Left cardiac atrium (tissue), 4 donors: ENCODE measurements at places on chromosomes 2 and 18.
A peak's percentile ranks its signal among the peaks of the same experiment; 100 is the strongest.

DNA sequence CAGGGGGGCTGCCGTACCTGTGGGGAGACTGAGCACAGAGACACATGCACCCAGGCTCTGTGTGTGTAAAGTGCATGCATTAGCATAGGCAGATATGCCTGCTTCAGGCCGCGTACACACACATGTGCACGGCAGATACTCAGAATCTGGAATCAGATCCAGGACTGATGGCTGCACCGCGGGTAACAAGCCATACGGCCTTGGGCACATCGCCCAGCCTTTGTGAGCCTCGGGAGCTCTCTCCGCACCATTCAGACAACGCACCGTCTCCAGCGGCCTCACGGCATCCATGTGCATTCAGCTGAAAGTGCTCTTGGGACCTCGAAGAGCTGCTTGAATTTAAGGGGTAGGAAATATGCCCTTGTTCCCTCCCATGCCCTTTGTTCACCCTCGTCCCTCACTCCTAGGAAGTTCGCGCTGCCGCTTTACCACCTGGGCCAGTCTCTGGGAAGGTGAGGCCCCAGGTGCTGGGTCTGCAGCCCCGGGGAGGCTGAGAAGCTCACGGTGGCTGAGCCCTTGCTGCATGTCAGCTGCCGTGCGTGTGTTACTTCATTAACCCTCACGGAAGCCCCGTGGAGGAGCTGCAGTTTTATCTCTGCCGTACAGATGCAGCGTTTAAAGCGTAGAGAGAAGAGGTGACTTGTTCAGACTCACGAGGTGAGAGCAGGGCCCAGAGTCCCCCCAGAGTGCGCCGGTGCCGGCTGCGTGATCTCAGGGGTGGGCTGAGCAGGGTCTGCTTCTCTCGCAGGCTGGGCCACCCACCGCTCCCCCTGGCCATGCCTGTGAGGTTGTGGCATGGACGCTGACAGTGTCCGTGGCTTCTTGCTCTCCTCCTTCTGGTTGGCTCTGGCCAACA, 377.7 kb upstream of the MYT1L start:
- DNase-seq: no peak

- no peak for DNase-seq
These were observed 34.2 kb downstream of the ASXL2 start for GRCh38 chr2:25844089-25844488.

DNA sequence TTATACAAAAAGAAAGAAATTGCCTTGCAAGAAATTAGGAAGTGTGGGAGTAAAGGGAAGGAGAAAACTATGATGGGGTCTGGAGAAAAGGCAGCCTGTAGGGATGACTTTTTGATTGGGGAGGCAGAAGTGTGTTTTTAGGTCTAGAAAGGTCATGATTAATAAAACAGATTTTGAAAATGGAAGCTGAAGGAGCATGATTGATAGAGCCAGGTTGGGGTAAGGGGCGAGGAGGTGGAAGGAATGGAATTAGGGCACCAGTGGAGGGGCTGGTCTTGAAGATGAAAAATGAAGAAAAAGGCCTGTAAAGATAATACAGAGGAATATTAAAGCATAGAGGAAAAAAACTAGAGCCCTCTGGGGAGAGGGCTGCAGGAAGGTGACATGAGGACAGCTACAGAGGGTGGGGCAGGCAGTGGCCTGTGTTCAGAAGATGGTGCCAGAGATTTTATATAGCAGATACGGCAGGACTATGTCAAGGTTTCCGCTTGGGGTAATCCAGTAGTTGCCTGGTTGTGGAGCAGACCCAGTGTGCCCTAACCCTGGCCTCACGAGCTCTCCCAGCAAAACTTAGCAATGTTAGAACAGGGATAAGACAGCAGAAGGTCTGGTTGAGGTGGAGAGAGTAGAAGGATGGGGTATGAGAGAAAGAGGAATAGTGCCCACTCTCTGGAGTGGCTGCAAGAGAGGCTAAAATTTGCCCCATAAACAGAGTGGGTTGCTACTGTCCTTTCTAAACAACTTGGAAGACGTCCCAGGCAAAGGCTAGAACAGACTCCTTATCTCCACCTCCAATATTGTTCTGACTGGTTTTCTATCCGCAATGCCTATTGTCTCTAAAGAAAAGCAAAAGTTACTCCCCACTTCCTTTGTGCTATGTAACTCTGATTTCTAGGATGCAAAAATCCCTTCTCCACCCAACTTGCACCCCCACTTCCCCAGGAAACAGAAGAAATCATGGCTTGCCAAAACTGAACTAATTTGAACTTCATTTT, 287.3 kb downstream of the AGPS start:
- no peak for DNase-seq

- DNase-seq: no peak
These were observed 96.4 kb downstream of the CDCA7 start for GRCh38 chr2:173451118-173451517.

GRCh38 chr2:239465017-239466001, 64.5 kb upstream of the HDAC4 start:
- DNase-seq: peak; percentile 77

- DNase-seq: no peak
These were observed 237.9 kb downstream of the FHOD3 start for GRCh38 chr18:36535202-36535935.

GRCh38 chr2:200168641-200169555, 137.6 kb upstream of the SPATS2L start:
- DNase-seq: no peak

- no peak for DNase-seq
These were observed 37.8 kb downstream of the MAL start for GRCh38 chr2:95063086-95063958.

- DNase-seq: peak; percentile 68
These were observed at the start of gene WDSUB1 for GRCh38 chr2:159285929-159286708. WDSUB1 (minus strand) TSS chr2:159286703; CDS start chr2:159283069, 3,634 bp downstream.

DNA sequence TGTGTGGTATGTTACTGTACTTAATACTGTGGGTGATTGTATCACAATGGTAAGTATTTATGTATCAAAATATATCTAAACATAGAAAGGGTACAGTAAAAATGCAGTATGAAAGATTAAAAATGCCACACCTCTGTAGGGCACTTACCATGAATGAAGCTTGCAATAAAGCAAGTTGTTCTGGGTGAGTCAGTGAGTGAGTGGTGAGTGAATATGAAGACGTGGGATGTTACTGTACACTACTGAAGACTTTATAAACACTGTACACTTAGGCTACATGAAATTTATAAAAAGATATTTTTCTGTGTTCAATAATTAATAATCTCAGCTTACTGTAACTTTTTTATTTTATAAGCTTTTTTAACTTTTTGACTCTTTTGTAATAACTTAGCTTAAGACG, 1162.4 kb upstream of the NRXN1 start:
- DNase-seq: no peak

- DNase-seq: no peak
These were observed 25.4 kb downstream of the CENPA start for GRCh38 chr2:26811261-26811660.

- no peak for DNase-seq
These were observed 1588.9 kb upstream of the TMEFF2 start for GRCh38 chr2:193783681-193784080.

DNA sequence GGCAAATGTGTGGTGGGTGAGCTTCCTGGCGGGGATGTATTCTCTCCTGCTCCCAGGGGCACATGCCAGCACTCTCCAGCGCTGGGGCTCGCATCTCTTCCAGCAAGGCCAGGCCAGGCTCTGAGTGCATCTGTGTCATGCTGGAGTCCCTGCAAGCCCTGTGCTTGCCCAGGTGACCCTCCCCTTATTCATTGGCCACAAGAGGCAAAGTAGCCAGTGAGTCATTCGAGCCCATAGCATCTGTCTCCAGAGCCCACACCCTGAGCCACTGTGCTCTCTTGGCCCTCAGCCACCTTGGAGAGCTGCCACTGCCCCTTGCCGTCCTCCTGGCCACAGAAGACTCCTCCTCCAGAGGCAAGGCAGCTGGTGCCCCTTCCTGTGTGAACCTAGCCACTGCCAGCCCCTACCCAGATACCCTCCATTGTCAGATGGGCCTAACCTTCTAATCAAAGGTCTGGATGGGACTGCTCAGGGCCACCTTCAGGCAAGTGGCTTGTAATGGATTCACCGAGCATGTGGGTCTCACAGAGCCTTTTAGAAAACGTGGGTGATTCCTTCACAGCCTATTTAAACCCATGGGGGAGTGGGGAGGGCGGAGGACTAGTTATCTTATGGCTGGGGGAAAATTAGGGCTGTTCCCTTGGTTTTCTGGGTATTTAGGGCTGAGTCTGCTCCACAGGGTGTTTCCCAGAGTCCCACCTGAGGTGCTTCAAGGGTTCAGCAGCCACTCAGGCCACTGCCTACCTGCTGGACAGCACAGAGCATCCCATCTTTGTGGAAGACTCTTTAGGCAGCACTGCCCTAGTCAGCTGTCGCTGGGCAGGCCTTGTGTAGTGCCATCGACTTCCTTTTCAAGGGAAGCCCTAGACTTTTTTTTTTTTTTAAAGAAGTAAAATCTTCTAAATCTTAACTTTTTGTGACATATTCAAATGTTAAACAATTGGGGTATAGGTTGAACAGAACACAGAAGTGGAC, 137.4 kb downstream of the ACOXL start:
- no peak for DNase-seq

DNA sequence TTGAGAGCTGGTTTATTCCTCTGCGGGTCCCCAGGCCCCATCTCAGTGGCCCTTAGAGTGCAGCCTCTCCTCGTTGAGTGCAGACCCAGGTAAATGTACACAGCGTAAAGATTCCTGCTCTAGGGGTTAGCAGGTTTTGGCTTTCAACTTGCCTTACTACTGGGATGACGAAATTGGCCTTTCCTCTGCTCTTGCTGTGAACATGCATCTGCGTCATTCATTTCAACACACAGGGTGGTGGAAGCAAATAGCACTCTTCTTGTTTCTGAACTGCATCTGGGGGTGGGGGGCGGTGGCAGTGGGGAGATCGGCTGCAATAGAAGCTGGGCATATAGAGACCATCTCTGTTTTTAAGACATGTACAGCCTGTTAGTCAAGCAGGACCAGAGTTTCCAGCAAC, 16.5 kb upstream of the SLC16A14 start:
- DNase-seq: no peak

- DNase-seq: peak; percentile 78
These were observed at the start of gene BOK for GRCh38 chr2:241558532-241559322. BOK (plus strand) TSS chr2:241558745; CDS start chr2:241559484, 739 bp downstream.

DNA sequence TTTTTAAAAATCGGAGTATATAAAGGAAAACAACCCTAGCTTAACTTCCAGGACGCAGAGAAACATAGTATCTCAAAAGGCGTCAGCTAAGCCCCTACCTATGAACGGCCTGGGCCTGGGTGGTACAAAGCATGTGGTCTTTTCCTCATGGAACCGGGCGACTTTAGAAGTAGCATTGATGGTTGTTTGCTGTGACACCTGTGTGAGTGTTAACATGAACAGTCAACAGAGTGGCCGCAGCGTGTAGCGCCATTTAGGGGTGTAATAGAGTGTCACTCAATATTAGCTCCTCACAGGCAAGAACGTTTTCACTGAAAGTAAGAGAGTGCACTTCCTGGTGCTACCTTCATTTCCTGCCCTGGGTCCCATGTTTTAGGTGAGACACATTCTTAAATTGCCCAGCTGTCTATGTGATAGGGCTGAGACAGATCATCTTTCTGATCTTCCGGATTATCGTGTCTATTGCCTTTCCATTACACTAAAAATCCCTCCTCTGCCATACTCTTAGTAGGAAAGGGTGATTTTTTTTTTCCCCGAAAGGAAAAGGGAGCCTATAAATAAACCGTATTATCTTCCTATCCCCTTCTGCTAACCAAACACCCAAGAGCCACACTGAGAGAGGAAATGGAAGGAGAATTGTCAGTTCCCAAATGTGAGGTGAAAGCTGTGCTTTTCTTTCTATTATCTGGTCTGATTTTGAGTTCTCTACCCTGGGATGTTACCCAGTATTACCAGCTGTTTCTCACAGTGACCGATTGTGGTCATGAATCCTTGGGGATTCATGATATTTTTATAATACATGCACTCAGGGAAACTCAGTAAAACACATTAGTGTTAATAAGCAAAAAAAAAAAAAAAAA, 1.3 kb downstream of the GORASP2 start:
- peak; percentile 31 for DNase-seq

DNA sequence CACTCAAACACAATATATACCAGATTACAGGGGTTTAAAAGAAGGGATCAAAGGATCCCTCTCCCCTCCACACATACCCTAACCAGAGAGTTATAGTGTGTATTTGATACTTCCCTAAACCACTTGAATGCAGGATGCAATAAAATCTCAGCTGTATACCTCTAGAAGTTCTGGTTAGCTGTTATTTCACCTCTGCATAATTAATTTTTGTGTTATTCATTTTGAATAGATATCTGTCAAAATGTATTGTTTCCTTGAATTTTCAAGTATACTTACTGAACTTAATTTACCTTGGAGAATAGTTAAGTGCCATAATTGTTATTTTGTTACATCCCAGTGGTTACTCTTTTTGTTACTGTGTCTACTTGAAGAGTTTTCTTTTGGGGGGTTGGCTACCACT, 34.5 kb downstream of the DDX1 start:
- no peak for DNase-seq

GRCh38 chr18:69081846-69082245, 284.0 kb downstream of the CCDC102B start:
- no peak for DNase-seq

DNA sequence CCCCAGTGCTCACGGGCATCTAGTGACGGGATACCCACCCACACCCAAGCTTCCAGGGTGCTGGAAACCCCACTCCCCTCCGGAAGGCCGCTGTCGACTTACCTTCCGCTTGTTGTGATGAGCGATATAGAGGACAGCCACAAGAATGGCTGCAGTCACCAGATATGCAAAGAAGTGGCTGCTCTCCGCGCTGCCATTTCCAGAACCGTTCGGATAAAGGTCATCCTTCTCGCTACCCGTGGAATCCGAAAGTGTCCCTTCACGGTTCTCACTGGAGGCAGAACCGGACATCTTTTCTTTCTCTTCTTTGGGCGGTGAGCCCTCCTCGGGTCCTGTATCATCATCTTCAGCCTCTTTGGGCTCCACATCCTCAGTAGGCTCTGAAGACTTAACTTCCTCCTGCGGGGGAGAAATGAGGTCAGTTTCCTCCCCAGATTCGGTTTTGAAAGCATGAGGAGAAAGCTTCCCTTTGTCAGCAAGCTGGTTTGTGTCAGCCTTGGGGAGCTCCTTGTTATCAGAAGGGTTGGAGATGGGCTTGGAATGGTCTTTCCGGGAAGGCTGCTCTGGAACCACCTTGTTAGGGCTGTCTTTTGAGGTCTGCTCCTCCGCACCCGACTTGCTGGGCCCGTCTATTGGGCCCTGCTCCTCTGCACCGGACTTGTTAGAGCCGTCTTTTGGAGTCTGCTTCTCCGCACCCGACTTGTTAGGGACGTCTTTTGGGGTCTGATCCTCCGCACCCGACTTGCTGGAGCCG, 1.2 kb downstream of the TGOLN2 start:
- DNase-seq: no peak

DNA sequence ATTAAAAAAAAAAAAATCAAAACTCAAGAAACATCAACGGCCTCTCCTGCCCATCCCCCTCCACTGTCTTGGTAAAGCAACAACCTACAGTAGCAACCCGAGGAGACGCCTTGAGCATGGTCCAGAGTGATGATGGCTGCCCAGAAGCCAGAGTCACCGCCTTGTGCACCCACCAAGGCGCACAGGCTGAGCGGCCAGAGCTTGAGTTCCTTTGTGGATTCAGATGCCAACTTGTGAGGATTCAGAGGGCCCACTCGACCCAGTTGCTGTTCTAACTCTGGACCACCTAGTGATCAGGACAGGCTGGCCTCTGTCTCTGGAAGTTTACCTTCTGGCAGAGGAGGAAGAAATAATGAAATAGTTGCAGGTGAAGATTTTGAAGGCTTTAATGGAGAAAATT, 105.0 kb downstream of the PDCL3 start:
- DNase-seq: no peak

- DNase-seq: no peak
These were observed 219.7 kb upstream of the PKDCC start for GRCh38 chr2:41828052-41828643.
